Glutamatergic neuron (in vitro differentiated cells): ENCODE measurements at places on chromosomes 2 and 18.

GRCh38 chr2:38720613-38721241 is 30.4 kb downstream of the SRSF7 start:
- no peaks in the 10 kb centered on the region for H3K27me3 ChIP-seq
- no peak for DNase-seq
- H3K36me3 ChIP-seq = no peaks in the 10 kb centered on the region

- H3K4me1 ChIP-seq = peaks cover 17% of the 10 kb centered on the region
- DNase-seq = peak; percentile 74
- peak within 1 kb of the TSS; percentile 93 for H3K4me3 ChIP-seq
- H3K36me3 ChIP-seq = no peaks in the 10 kb centered on the region
- peak within 1 kb of the TSS; percentile 53 for H3K27ac ChIP-seq
Measured at GRCh38 chr2:233353769-233354499, at the start of gene DGKD. TSS of gene DGKD (plus strand) at chr2:233354494. CDS start at chr2:233354519, 25 bp downstream.

DNA sequence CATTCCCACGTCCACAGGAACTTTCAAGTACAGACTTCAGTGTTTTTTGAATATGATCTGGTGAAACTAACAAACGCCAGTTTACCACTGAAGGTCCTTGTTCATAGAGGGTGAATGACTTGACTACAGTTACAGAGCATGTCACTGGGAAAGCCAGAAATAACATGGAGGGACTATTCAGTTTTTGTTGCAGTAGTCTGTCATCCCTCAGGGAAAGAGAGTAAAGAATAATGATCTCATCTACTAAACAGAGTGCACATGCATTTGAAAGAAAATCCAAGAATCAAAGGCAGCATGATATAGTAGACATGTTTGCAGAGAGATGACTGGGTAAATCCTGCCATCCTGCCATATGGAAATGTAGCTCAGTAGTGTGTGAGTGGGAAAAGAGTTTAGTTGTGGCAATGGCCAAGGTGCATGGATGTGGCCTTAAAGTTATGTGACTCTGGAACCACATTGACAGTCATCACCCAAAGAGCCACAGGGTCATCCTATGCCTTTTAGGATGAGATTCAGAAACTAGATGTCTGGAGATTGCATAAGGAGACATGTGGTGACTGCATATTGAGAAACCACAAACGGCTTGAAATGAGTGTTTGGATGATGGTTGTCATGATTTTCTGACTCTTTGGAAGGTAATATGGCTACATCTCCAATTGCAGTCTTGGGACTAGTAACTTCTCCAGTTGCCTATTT is 125.3 kb upstream of the ZEB2 start:
- H3K36me3 ChIP-seq = no peaks in the 10 kb centered on the region
- no peak overlapping the region for H3K27ac ChIP-seq
- H3K4me1 ChIP-seq = peaks cover 8% of the 10 kb centered on the region
- no peaks in the 10 kb centered on the region for H3K27me3 ChIP-seq

GRCh38 chr2:162890690-162891311 is 52.2 kb upstream of the KCNH7 start:
- H3K27me3 ChIP-seq = no peaks in the 10 kb centered on the region
- peak; percentile 22 for DNase-seq
- no peaks in the 10 kb centered on the region for H3K36me3 ChIP-seq
- H3K27ac ChIP-seq = no peak overlapping the region
- H3K4me3 ChIP-seq = no peak overlapping the region
- no peaks in the 10 kb centered on the region for H3K4me1 ChIP-seq

DNA sequence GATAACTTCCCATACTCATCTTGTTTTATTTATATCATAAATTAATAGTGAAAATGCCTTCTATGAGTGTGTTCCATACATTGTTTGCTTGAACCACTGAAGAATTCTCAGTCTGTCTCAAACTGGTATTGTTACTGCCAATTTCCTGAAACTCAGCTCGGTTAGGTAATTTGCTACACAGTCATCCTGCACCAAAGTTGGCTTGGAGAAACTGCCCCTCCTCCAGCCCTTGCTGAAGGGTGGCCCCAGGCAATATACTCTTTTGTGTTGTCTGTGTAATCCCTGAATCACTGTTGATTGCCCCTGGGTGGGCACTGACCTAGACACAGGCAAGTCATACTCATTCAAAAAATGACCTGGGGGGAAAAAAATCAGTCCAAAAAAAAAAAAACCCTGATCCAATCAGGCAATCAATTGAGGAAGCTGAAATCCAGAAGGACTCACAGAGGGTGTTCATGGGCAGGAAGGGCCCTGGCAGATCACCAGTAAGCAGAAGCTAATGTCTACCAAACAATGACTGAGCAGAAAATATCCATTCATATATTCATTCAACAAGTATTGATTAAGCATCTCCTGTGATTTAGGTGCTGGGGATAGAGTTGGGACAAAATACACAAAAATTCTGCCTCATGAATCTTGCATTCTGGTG is 3.8 kb upstream of the SESTD1 start:
- H3K27me3 ChIP-seq = peaks cover 8% of the 10 kb centered on the region
- no peak overlapping the region for H3K4me3 ChIP-seq
- H3K36me3 ChIP-seq = no peaks in the 10 kb centered on the region

GRCh38 chr2:25250331-25251070 is 82.1 kb upstream of the POMC start:
- peaks cover 22% of the 10 kb centered on the region for H3K27me3 ChIP-seq
- DNase-seq = peak; percentile 24
- H3K27ac ChIP-seq = peak overlapping the region; percentile 87
- H3K36me3 ChIP-seq = peaks cover 16% of the 10 kb centered on the region
- peak overlapping the region; percentile 93 for H3K4me3 ChIP-seq
- H3K4me1 ChIP-seq = peaks cover 38% of the 10 kb centered on the region

DNA sequence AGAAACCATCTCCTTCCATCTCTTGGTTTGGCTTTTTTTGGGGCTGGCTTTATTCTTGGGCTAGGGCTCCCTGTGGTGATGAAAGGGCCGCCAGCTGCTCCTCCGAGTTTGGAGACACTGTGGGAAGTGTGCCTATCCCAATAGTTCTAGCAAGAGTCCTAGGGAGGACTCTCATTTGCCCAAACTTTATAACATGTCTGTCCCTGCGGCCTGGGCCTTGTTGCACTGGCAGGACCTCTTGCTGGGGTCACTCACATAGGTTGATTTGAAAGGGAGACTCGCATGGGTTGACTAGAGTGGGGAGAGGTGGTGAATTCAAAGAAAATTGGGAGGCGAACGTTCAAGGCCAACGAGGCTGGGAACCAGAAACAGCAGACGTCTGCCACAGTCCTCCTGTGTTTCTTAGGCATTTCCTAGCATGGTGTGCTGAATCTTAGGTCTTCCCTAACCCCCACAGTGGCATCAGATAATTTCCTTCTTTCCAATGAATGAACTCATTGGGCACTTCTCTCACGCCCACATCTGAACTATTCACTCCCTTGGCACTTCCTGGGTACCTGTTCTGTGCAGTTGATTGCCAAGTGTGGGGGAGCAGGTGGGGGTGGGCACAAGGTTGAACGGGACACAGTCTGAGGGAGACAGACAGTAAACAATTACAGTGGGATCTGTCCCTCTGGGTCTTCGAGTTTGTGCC is 26.8 kb downstream of the NIFK start:
- H3K27ac ChIP-seq = no peak overlapping the region
- H3K4me1 ChIP-seq = no peaks in the 10 kb centered on the region
- H3K27me3 ChIP-seq = peaks cover 2% of the 10 kb centered on the region
- no peak for DNase-seq
- H3K4me3 ChIP-seq = no peak overlapping the region
- no peaks in the 10 kb centered on the region for H3K36me3 ChIP-seq

DNA sequence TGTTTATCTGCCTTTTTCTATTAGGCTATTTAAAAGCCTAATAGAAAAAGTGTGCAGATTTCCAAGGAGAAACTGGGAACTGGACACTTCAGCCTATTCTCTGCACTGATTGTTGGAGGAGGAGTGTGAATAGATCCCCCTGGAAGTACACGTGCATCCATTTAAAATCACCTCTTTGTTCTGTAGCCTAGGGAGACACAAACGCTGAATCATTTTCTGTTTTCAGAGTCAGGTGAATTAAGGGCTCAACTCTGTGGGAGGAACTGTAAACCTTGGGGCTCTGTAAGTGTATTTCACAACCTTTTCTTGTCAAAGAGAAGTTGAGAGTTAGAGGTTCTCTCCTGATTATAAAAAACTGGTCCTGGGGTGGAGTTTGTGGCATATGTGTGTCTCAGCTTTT is 159.7 kb downstream of the SPAG16 start:
- H3K4me3 ChIP-seq = no peak overlapping the region
- H3K4me1 ChIP-seq = no peaks in the 10 kb centered on the region
- no peaks in the 10 kb centered on the region for H3K27me3 ChIP-seq
- no peak for DNase-seq
- H3K36me3 ChIP-seq = peaks cover 5% of the 10 kb centered on the region

DNA sequence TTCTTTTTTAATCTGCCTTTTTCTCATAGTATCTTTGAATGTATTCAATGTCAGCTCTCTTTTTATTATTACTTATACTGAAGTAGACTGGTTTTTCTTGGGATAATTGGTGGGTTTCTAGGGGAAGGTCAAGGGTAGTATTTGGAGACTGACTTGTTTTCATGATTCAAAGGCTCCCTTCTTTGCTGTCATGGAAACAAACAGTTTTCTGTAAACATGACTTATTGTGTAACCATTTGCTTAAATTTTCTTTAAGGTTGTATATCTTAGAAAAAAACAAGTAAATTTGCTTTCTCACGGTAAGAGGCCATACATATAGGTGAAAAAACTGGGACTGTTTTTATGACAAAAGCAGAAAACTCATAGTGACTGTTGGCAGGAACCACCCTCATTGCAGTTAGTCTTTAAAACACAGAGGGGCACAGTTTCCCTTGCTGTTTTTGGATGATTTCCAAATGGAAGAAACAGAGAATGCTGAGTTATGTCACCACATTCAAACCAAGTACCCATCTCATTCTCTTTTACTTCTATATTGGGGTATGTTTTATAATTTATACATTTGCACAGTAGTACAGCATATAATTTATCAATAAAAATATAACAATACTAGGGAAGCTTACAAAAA is 5.8 kb upstream of the RDH14 start:
- H3K27me3 ChIP-seq = no peaks in the 10 kb centered on the region
- H3K4me1 ChIP-seq = no peaks in the 10 kb centered on the region
- no peak overlapping the region for H3K27ac ChIP-seq
- H3K4me3 ChIP-seq = no peak overlapping the region
- DNase-seq = no peak
- no peaks in the 10 kb centered on the region for H3K36me3 ChIP-seq

- H3K27ac ChIP-seq = no peak overlapping the region
- DNase-seq = no peak
- H3K4me1 ChIP-seq = peaks cover 6% of the 10 kb centered on the region
- no peak overlapping the region for H3K4me3 ChIP-seq
Measured at GRCh38 chr2:165406173-165406572, 63.3 kb upstream of the CSRNP3 start.

GRCh38 chr18:78984941-78985784 is 5.5 kb downstream of the SALL3 start:
- no peaks in the 10 kb centered on the region for H3K36me3 ChIP-seq
- H3K27me3 ChIP-seq = peaks cover 3% of the 10 kb centered on the region
- peak overlapping the region; percentile 76 for H3K4me3 ChIP-seq
- peak; percentile 67 for DNase-seq

- H3K4me3 ChIP-seq = no peak overlapping the region
- no peaks in the 10 kb centered on the region for H3K36me3 ChIP-seq
- no peak overlapping the region for H3K27ac ChIP-seq
Measured at GRCh38 chr18:52228166-52228565, 111.8 kb upstream of the DCC start.

- H3K4me3 ChIP-seq = no peak overlapping the region
- H3K36me3 ChIP-seq = peaks cover 4% of the 10 kb centered on the region
- H3K4me1 ChIP-seq = peaks cover 10% of the 10 kb centered on the region
- H3K27ac ChIP-seq = no peak overlapping the region
- DNase-seq = no peak
- H3K27me3 ChIP-seq = no peaks in the 10 kb centered on the region
Measured at GRCh38 chr2:54642677-54643430, 80.6 kb upstream of the EML6 start.

- peaks cover 5% of the 10 kb centered on the region for H3K4me1 ChIP-seq
- H3K27me3 ChIP-seq = peaks cover 12% of the 10 kb centered on the region
- peak overlapping the region; percentile 68 for H3K27ac ChIP-seq
- DNase-seq = no peak
Measured at GRCh38 chr2:86624267-86624547, 542 bp upstream of the RNF103 start.

DNA sequence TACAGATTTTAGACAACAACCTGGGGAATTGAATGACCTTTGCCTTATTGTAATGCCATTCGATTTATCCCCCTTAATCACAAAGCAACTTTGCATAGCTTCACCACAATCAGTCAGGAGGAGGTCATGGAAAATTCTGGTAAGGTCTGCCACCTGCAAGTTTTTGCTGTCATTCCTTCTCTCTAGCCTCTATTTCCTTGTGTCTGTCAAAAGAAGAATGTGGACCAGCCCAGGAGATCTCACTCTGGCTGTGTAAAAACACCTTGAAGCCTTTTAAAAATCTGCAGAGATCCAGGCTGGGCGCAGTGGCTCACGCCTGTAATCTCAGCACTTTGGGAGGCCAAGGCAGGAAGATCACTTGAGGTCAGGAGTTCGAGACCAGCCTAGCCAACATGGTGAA is 74.1 kb upstream of the BZW1 start:
- H3K27ac ChIP-seq = no peak overlapping the region
- no peak for DNase-seq

DNA sequence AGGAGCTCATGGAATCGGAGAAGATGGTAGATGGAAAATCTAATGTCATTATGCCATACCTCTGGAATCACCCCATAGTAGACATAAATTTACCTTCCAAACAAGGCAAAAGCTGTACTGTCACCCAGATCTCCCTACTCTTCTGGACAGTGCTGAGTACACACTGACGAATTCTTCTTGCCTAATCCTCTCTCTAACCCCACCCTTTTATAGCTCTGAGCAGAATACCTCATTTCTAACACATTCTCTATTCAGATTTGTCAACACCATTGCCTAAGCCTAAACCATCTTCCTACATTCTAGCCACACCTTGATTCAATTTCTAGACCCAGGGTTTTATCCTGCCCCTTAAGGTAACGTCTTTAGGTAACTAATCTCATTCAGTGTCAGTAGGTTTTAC is 321.0 kb upstream of the NRP2 start:
- DNase-seq = no peak
- H3K27ac ChIP-seq = no peak overlapping the region
- peaks cover 2% of the 10 kb centered on the region for H3K4me1 ChIP-seq
- H3K36me3 ChIP-seq = no peaks in the 10 kb centered on the region
- no peak overlapping the region for H3K4me3 ChIP-seq

DNA sequence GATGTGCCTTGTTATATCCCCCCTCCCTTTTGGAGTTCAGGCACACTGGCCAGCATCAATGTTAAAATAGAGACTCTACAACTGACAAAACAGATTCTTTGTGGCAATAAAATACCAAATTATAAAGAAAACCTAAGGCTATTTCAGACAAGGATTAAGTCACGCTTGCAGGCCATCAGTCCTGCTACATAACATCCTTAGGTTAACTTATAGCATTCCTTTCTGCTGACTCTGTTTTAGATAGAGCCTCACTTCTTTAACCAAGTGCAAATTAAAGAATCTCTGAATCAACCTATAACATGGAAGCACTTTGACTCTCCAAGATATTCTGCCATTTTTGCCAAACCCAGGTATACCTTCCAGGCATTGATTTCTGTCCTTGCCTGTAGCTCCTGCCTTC is 784.6 kb downstream of the RNF144A start:
- no peak for DNase-seq
- no peaks in the 10 kb centered on the region for H3K36me3 ChIP-seq
- H3K4me3 ChIP-seq = no peak overlapping the region
- no peaks in the 10 kb centered on the region for H3K27me3 ChIP-seq
